Naive thymus-derived CD8-positive, alpha-beta T cell (primary cell): ENCODE measurements at places on chromosomes 1 and 21. TPM values are rescaled to one million over a fixed set of nuclear protein-coding genes. Genes with fewer than 3 reads are reported as not detected.

DNA sequence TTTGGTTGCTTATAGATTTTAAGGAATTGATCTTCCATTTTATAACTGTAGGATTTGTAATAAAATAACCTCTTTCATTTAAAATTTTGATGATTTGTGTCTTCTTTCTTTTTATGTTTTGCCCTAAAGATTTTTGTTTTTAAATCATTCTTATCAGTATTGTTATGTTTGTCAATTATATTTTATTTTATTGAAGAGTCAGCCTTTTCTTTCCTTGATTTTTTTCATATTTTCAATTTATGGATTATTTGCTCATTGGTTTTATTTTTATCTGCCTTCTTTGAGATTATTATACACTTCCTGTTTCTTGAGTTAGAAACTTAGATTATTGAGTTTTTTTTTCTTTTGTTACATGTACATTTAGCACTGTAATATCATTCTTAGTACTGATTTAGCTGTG is 233.4 kb upstream of the BRINP3 start:
- DNase-seq, result no peak
- no peaks in the 10 kb centered on the region for H3K4me1 ChIP-seq
- H3K4me3 ChIP-seq, result no peak overlapping the region
- no peak overlapping the region for H3K27ac ChIP-seq

INSRR gene
- total RNA-seq, result not detected

- H3K4me1 ChIP-seq, result peaks cover 12% of the 10 kb centered on the region
- H3K4me3 ChIP-seq, result no peak overlapping the region
- peak overlapping the region; percentile 29 for H3K27ac ChIP-seq
- H3K36me3 ChIP-seq, result no peaks in the 10 kb centered on the region
- H3K27me3 ChIP-seq, result no peaks in the 10 kb centered on the region
- DNase-seq, result no peak
Measured at GRCh38 chr1:1624443-1625403, 7.2 kb upstream of the MMP23B start.

- DNase-seq, result no peak
- no peaks in the 10 kb centered on the region for H3K36me3 ChIP-seq
- peaks cover 13% of the 10 kb centered on the region for H3K27me3 ChIP-seq
Measured at GRCh38 chr1:60848583-60849188, 233.7 kb upstream of the NFIA start.

GRCh38 chr1:18955131-18955440 is 1.4 kb downstream of the IFFO2 start:
- no peaks in the 10 kb centered on the region for H3K27me3 ChIP-seq
- peak overlapping the region; percentile 94 for H3K4me3 ChIP-seq
- H3K4me1 ChIP-seq, result peaks cover 37% of the 10 kb centered on the region
- no peak for DNase-seq
- H3K36me3 ChIP-seq, result peaks cover 3% of the 10 kb centered on the region

- no peak overlapping the region for H3K4me3 ChIP-seq
- peaks cover 7% of the 10 kb centered on the region for H3K4me1 ChIP-seq
- H3K27me3 ChIP-seq, result no peaks in the 10 kb centered on the region
- H3K27ac ChIP-seq, result no peak overlapping the region
Measured at GRCh38 chr1:10634428-10635084, 159.8 kb downstream of the PEX14 start.

DNA sequence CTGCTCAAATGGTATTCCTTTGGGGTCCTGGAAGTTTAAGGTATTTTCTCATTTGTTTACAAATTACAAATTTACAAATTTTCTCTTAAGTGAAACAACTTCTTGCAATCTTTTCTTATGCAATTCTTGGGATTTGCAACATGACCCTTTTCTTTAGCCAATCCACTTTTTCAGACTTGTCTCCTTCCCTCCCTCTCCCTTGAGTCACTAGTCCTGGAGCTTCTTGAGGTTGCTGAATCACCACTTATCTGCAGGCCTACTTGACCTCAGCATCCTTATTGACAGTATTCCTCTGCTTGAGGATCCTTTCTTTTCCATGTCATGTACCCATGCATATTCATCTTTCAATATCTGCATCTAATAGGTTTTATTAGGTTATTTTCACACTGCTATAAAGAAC is 302.8 kb upstream of the ADAMTS5 start:
- H3K4me3 ChIP-seq, result no peak overlapping the region
- H3K27me3 ChIP-seq, result no peaks in the 10 kb centered on the region
- H3K4me1 ChIP-seq, result no peaks in the 10 kb centered on the region
- no peak overlapping the region for H3K27ac ChIP-seq

- H3K27ac ChIP-seq, result no peak overlapping the region
- H3K4me1 ChIP-seq, result peaks cover 2% of the 10 kb centered on the region
- H3K4me3 ChIP-seq, result no peak overlapping the region
- H3K36me3 ChIP-seq, result no peaks in the 10 kb centered on the region
Measured at GRCh38 chr1:56491441-56491840, 87.9 kb downstream of the PLPP3 start.

DNA sequence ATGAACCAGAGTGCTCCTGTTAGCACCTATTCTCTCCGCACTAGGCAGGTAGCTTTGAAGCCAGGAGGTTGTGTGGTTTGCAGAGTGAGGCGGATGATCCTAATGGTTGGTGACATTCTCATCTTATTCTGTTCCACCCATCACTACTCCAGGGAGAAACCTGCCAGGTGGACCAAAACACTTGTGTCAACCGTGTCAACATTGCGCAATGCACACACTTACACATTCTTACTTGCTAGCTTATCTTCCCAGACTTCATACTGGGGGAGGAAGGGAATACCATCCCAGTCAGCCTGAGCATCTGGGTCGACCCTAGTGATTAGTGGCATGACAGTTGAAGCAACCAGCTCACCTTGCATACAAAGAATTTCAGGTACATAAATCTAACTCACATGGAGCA is 236.9 kb downstream of the RPS6KC1 start:
- H3K4me1 ChIP-seq, result no peaks in the 10 kb centered on the region
- H3K4me3 ChIP-seq, result no peak overlapping the region
- no peak overlapping the region for H3K27ac ChIP-seq
- H3K27me3 ChIP-seq, result no peaks in the 10 kb centered on the region
- peaks cover 3% of the 10 kb centered on the region for H3K36me3 ChIP-seq

NBPF4 gene
- total RNA-seq, result not detected

GRCh38 chr1:210940081-210940617 is 193.8 kb downstream of the KCNH1 start:
- H3K27ac ChIP-seq, result peak overlapping the region; percentile 39
- no peaks in the 10 kb centered on the region for H3K27me3 ChIP-seq
- no peaks in the 10 kb centered on the region for H3K36me3 ChIP-seq
- peaks cover 3% of the 10 kb centered on the region for H3K4me1 ChIP-seq

GRCh38 chr1:203159844-203160243 is 15.8 kb downstream of the MYBPH start:
- H3K4me1 ChIP-seq, result no peaks in the 10 kb centered on the region
- no peak for DNase-seq
- H3K4me3 ChIP-seq, result no peak overlapping the region

SLC45A3 gene
- total RNA-seq, result 0.25 TPM

DNA sequence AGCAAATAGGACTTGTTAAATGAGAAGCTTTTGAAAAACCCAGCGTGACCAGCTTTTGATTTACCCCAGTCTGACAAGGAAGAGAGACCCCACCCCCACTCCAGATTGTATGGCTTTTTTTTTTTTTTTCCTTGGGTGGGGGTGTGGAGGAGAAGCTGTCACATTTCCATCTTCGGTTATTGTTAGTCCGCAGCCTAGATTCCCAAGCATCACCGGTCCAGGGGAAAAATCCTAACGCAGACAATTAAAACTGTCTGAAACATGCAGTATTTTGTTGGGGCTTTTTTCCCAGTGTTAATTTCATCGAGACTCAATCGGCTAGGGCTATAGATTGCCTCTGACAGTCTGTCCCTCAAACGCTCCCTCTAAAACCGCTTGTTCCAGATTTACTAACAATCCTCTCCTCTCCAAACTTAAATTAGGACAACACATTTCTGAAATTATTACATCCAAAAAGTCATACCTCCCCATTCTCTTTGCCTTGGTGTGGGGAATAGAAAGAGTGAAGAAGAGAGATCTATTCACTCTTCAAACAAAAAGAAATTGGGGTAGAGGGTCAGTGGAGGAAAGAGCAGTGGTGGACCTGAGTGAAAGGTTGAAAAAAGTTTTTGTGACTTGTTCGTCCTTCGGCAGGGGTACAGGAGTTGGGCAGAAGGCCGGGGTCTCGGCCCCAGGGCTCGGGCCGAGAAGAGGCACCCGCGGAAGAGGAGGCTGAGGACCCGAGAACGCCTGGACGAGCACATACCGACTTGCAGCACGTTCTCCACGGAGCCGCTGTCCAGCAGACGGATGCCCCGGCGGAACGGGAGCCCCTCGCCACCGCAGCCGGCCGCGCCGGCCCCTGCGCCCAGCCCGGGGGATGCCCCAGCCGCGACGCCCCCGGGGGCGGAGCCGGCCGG is 1.1 kb downstream of the ZSWIM5 start:
- peaks cover 7% of the 10 kb centered on the region for H3K4me1 ChIP-seq
- H3K4me3 ChIP-seq, result peak overlapping the region; percentile 90
- no peak for DNase-seq
- no peaks in the 10 kb centered on the region for H3K36me3 ChIP-seq

GLIS1 gene
- total RNA-seq, result not detected

DNA sequence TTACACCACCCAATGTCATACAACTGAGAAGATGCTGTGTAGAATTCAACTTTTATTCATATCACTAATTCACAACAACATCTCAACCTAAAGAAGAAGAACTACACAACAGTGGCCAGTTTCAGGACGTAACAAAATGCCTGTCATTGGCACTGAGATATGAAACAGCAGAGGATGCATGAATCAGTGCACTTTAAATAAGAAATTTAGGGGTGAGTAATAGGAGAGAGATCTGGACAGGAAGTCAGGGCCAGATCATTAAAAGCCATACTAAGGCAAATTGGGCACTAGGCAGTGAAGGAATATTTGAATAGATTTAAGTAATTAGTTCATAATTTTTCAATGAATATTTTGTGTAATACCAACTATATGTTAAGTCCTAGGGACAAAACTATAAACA is 510.5 kb downstream of the PLPP3 start:
- H3K4me1 ChIP-seq, result no peaks in the 10 kb centered on the region
- H3K36me3 ChIP-seq, result no peaks in the 10 kb centered on the region
- no peak overlapping the region for H3K27ac ChIP-seq
- no peaks in the 10 kb centered on the region for H3K27me3 ChIP-seq
- H3K4me3 ChIP-seq, result no peak overlapping the region

GRCh38 chr1:201408176-201408833 is 9.2 kb upstream of the LAD1 start:
- no peak overlapping the region for H3K4me3 ChIP-seq
- H3K4me1 ChIP-seq, result peaks cover 6% of the 10 kb centered on the region
- DNase-seq, result peak; percentile 55
- H3K27me3 ChIP-seq, result no peaks in the 10 kb centered on the region

DNA sequence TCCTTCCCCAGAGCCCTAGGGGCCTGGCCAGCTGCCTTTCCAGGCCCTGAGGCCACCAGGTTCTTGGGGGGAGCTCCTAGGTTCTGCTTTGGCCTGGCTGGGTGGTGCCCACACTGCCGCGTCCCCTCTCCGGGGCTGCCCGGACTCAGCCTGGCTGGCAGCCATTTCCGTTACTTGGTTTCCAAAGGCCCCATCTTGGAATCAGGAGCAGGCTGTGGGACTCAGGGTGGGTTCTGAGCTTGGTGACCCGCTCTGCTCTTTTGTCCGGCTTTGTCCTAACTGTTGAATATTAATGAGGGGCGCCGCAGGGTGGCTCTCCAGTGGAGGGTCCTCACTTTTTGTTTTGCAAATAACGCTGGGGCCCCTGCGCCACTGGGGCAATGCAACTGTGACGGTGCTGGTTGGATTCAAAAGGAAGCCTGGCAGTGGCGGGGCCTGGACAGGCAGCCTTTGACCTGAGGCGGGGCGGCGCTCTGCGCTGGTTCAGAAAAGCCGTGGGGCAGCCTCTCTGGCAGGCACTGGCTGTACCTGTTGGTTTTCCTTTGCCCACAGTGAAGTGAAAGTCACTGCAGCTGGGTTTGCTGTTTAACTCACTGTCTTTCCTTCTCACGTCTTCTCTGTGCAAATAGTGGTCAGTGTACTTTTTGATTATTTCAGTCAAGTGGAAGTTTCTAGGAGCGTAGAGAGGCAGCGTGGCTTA is 20.2 kb downstream of the SKI start:
- H3K27me3 ChIP-seq, result no peaks in the 10 kb centered on the region
- H3K27ac ChIP-seq, result no peak overlapping the region
- H3K4me1 ChIP-seq, result peaks cover 32% of the 10 kb centered on the region
- no peak for DNase-seq
- H3K4me3 ChIP-seq, result peak overlapping the region; percentile 19
- no peaks in the 10 kb centered on the region for H3K36me3 ChIP-seq

DNA sequence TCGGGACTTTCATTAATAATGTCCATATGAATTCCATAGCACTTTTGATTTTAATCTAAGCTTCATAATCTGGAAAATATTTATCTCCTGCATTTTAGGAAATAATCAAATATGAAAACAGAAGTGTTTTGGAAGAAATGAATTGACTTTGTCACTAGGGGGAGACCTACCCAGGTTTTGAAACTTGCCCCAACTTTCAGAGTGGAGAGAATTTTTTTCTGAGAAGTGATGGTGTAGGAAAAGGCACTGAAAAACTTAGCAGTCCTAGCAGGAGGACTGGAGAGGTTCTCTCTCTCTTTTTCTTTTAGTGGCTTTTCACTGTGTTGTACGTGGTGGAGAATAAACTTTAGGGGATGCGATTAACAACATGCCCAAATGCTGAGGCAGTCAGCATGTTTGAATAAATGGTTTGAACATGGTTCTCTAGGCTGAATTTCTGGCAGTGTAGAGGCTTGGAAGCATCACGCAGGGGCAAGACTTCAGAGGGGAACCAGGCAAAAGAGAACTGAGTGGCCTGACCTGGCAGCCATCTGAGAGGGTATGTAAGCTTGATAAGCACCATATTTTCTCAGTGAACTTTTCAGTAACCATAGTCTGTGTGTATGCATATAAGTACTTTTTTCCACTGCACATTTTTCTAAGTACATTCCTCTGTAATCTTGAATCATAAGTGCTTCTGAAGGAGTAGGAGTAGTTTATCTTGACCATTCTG is 68.3 kb upstream of the NEK7 start:
- H3K36me3 ChIP-seq, result no peaks in the 10 kb centered on the region
- peaks cover 4% of the 10 kb centered on the region for H3K27me3 ChIP-seq
- no peaks in the 10 kb centered on the region for H3K4me1 ChIP-seq
- DNase-seq, result peak; percentile 45
- H3K27ac ChIP-seq, result no peak overlapping the region

ADAMTSL4 gene
- total RNA-seq, result 0.16 TPM

- DNase-seq, result no peak
- peaks cover 17% of the 10 kb centered on the region for H3K4me1 ChIP-seq
- H3K36me3 ChIP-seq, result peaks cover 7% of the 10 kb centered on the region
- H3K27ac ChIP-seq, result no peak overlapping the region
Measured at GRCh38 chr1:198246337-198246736, 89.5 kb downstream of the NEK7 start.

- no peaks in the 10 kb centered on the region for H3K27me3 ChIP-seq
- DNase-seq, result no peak
- H3K36me3 ChIP-seq, result no peaks in the 10 kb centered on the region
- peak overlapping the region; percentile 77 for H3K27ac ChIP-seq
- H3K4me3 ChIP-seq, result peak overlapping the region; percentile 52
Measured at GRCh38 chr1:186304982-186305949, 69.8 kb downstream of the TPR start.
